Brain pericyte (primary cell): ENCODE measurements at places on chromosomes 16 and 17.

GRCh38 chr17:31309556-31309955 is 4.3 kb downstream of the EVI2B start:
- DNase-seq: no peak

DNA sequence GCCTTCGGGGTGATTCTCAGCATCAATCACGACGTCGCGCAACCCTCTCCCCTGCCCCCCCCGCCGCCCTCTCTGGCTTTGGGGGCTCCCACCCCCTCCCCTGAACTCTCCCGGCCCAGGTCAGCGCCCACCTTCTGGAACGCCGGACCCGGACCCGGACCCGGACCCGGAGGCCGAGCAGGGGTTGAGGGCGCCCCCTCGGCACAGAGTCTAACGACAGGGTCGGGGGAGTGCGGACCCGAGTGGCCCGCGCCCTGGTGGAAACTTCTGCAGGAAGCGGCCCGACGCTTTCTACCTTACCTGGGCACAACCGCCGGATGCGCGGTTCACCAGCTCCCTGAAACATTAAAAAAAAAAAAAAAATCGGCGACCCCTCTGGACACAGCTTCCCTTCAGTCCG is 16.2 kb downstream of the SALL1 start:
- DNase-seq: no peak

- DNase-seq: no peak
These were observed 94.6 kb downstream of the CMIP start for GRCh38 chr16:81539009-81539758.

DNA sequence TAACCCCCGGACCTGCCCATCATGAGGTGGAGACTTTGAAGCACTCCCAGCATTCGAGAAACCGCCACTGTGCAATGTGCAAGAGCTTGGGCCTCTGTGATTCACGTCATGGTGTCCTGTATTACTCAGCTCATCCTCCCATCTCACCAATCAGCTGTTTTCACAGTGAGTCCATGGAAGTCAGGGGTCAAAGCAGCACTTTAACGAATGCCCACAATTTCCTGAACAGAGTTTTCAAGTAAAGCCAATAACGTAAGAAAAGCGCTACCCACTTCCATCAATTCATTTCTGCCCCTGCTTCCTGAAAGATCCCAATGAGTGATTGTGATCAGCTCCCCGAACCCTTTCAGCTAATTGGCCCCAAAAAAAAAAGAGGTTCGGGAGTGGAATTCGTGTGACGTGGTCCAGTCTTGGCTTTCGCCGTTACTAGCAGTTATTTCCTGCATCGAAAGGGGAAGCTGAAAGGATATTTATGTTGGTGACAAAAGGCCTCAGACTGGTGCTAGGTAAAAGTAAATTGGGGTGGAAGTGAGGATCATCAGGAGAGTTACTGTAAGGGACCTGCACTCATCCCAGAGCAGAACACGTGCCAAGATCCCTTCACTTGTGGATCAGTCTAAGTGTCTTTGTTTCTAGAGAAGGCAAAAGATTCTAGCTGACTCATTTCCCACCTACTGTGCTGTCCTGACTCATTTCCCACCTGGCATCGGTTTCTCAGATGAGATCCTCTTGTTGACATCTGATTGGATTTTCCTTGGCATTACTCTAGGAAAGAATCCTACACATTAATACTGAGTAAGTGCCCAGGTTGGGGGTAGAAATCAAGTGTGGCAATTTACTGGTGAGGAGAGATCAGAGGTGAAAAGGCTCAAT is 136.7 kb upstream of the NUDT7 start:
- DNase-seq: peak; percentile 73

DNA sequence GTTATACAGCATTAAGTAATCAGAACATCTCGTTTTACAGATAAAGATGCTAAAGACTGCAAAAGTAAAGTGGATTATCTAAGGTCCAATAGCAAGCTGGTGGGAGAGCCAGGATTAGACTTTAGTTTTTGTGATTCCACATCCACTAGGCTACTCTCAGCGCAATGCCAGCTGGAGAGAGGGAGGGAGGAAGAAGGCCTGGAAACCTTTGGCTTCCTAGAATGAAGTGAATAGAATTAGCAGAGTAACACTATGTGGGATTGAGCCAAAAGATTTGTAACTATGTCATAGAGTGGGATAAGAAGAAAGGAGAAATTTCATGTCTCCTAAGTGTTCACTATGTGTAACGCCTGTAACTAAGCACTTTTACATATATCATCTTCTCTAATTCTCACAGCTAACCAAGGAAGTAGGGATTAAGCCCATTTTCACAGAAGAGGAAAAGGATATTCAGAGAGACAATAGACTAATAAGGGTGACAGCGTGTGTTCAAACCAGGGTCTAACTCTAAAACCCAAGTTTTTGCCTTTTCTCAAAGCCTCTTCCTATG is 25.4 kb upstream of the NSRP1 start:
- no peak for DNase-seq

- DNase-seq: no peak
These were observed 60.5 kb downstream of the MRC2 start for GRCh38 chr17:62687997-62688396.

GRCh38 chr17:81479175-81480071 is 33.2 kb downstream of the ACTG1 start:
- DNase-seq: no peak

- DNase-seq: no peak
These were observed 18.2 kb downstream of the ALOX15 start for GRCh38 chr17:4623249-4623648.

DNA sequence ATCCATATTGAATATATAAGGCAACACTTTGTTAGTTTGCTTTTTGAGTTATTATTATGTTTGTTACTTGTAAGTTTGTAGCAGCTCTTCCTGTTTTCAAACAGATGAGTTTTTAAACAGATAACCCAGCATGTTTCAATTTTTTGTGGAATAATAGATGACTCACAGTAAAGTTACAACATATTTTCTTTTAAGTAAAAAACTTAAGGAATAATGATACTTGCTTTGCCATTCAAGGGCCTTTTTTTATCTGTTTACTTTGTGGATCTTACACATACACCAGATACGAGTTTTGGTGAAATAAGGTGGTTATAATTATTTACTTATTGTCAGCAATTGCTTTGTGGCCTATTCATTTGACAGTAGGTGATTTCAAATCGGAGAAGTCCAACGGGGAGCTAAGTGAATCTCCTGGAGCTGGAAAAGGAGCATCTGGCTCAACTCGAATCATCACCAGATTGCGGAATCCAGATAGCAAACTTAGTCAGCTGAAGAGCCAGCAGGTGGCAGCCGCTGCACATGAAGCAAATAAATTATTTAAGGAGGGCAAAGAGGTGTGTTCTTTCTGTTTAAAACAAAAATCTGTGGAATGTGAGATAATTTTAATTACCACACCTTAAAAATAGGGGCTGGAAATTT is 66.3 kb downstream of the BPTF start:
- no peak for DNase-seq

DNA sequence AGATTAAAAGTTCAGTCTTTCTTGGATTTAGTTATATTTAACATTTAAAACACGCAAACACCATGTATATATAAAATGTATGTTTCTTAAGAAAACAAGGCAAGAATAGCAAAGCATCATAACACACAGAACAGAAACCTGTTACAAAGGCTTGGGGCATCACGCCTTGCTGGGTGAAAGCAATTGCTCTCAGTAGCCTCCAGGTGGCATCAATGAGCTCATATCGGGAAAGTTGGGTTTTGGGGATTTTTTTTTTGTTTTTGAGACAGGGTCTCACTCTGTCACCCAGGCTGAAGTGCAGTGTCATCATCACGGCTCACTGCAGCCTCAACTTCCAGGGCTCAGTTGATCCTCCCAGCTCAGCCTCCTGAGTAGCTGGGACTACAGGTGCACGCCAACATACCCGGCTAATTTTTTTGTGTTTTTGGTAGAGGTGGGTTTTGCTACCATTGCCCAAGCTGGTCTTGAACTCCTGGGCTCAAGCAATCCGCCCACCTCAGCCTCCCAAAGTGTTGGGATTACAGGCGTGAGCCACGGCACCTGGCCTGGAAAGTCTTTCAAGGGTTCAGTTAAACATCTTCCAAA is 56.9 kb downstream of the CYB5D2 start:
- no peak for DNase-seq

GRCh38 chr17:39863918-39864746 is at the start of gene IKZF3:
Gene IKZF3 (minus strand): TSS chr17:39864312. CDS start chr17:39864126, 186 bp downstream.
- DNase-seq: no peak

DNA sequence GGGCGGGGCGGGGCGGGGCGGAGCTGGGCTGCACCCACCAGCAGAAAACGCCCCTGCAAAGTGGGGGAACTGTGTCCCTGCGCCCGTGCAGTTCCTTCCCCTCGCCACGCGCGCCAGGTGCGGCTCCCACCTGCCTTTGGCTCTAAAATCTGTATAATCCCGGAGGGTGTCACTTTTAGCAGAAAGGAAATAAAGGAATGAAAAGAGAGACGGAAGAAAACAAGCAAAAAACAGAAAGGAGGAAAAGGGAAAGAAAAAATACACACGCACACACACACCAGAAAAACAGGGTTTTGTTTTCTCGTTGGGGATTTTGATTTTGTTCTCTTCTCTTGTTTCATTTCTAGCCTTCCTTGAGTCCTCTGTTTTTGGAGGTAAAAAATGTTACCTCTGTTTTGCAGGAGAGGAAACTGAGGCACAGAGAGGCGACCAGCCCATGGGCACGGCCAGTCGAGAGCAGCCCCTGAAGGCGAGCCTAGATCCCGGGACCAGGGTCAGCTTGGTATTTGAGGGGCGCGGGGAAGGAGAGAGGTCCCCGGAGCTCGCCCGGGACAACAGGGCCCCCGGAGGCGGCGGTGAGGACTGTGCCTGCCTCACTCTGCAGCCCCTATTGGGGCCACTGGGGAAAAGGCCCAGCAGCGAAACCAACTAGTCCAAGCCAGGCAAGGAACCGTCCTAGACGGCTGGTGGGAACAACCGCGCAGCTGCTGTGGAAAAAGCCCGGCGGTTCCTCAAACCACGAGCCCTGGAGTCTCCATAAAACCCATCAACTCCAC is 594 bp upstream of the CARHSP1 start:
- DNase-seq: no peak

- DNase-seq: no peak
These were observed 4.5 kb downstream of the TBX4 start for GRCh38 chr17:61456688-61457225.

DNA sequence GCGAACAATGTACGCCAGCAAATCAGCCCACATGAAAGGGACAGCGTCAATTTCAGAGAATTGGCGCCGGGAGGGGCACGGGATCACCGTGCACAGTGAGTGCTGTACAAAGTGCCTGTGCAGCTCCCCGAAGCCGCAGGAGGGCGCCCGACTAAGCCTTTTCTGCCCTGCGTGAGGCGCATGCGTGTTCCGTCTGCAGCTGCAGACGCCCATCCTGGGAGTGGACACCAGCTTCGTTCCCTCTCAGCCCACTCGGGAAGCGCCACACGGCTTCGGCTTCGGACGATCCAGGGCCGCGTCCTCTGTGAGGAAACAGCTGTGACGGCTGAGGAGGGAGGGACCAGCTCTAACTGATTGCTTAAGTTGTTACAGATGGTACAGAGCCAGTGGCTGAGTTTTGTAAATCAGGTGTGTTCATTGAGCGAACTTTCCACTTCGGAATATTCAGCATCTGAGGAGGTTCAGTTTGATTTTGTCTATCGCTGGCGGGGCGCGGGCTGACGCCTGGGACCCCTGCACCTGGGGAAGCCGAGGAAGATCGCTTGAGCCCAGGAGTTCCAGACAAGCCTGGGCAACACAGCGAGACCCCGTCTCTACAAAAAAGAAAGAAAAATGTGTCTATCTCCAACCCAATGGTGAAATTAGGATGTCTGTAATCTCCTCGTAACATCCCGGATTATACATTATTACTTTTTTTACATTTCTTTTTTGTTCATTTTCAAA is 15.4 kb upstream of the ZNF287 start:
- DNase-seq: peak; percentile 50

DNA sequence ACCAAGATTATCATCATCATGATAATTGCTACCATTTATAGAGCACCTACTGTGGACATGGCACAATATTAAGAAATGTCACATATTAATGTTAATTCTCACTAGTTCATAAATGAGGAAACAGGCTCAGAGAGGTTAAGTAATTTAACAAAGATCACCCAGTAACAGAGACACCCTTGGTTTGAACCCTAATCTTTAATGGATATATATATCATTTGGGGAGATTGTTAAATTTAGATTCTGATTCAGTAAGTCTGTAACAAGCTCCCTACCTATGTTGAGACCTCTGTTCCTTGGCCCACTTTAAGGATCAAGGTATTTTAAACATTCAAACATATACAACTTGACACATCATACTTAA is 804 bp upstream of the TMEM100 start:
- DNase-seq: no peak

DNA sequence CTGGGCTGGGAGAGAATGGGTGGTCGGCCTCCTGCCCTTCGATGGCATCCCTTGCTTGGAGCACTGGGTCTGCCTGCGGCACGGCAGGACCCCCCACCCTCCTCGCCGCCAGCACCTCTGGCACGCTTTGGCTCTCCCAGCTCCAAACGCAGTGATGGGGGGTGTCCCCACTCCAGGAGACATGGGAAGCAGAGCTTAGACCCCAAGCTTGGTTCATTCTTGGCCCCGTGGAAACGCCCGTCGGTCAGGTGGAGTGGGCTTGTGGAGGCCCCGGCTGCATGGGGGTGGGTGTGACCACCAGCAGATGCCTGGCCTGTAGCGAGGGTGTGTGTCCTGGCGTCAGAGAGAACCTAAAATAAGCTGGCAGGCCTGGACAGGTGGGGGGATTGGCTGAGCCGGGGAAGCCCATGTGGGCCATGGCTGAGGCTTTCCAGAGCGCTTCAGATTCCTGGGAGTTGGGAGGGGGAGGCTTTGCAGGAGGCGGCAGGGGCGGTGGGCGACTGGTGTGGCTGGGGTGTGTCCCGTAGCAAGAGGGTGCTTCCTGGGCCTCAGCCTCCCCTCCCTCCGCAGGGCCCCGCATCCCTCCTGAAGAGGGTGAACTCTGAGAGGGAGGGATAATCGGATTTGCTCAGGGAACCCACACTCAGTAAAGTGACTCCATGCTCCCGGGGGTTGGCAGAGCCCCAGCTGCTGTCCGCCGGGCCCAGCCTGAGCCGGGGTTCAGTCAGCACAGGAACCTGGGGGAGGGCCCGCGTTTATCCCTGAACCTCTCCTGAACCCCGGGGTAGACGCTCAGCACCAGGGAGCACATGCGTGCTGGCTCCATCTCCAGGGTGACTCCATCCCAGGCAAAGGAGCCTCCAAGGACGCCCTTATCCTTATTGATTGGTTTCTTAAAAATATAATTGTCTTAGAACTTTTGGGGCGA is 3.4 kb downstream of the CACNA1H start:
- DNase-seq: no peak

DNA sequence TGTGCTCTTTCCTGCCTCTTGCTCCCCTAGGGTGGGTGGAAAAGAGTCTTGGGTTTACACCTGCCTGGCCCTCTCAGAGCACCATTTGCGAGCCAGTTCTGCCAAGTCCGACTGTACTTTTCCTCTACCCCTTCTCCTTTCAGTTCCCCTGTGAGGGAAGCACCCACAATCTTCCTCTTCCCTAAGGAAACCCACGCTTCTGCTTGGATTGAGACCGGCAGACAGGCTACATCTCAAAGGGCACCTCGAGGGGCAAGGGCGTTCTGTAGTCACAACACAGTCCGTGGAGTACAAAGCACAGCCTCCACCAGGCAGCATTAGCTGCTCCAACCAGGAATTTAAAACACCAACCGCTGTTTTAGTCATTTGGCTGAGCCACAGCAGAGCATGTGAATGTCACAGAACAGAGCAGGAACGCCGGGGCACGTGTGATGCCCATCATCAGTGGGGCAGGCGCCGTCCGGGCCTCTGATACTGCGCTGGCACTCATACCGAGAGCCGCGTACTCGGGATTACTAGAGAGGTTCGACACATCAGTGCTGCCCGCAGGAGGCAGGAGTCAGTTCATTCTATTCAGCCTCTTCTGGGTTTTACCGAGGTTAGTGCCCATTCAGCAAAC is 13.7 kb upstream of the MNT start:
- no peak for DNase-seq
